Activated T-cell treated with anti-CD3 and anti-CD28 coated beads for 1 hour (primary cell): ENCODE measurements at places on chromosomes 2 and 18.

DNA sequence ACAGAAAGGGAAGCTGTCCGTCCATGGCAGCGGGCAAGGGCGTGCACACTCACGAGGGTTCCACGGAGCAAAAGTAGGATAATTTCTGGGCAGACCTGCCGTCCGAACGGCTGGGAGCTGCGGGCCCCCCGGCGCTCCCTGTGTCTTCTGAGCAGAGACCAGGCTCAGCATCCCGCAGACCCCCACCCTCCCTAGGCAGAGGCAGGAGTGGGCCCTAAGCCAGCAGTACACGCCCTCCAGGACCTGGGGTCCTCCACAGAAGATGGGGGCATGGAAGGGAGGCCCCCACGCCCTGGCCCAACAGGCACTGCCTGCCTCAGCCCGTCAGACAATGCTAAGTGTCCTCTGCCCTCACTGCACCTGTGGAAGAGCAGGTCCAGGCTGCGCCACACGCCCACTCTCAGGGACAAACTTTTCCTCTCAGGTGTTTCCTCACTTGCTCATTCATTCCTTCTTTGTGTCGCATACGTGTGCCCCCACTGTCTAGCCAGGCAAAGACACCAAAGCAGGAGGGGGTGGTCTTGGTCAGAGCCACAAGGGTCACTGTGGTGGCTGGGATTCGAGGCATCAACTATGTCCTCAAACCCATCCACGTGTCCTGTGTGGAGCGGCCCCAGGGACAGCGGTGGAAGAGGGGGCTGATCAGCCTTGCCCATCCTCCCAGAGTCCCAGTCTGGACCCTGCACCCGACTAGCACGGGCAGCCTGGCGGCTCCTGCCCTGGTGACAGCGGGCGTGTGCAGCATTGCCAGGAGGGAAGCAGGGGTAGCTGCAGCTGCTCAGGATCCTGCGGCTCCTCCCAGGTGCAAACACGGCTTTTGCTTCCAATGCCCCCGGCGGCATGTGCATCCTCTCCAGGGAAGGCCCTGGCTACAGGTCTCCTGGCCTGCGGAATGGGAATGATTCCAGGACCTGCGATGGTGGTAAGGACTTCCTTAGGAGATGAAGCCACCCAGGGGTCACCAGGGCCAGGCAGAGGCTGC lies 2.4 kb upstream of the GPC1 start:
- DNase-seq: no peak

DNA sequence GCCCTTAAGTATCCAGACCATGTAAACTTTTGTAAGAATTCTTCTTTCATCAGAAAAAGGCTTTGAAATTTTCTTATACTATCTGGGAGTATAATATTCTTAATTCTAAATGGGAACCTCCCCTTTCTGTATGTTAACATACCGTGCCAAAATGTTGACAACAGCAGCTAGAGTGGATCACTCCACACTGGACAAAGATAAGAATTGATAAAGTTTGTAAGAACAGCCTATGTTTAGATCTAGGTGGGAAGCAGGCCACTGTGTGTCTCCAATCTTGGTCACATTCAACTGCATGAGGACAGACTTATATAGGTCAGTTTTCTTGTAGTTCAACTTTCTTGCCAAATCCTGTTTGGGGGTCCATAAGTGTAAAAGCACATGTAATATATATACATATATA lies 235.7 kb downstream of the RPIA start:
- no peak for DNase-seq

DNA sequence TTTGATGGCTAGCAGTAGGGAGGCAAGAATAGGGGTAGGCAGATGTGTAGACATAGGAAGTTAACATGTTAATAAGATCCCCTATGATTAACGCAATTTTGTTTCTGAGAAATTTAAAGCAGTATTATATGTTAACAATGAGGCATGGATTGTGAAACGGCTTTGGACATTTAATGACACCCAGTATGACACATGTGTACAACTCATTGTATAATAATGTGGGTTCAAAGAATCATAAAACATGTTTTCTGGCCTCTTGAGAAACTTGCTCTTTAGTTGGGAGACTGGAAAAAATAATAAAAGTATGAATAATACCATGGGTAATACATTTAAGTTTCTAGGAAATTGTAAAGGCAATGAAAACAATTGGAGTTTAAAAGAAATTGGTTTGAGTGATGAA lies 332.1 kb upstream of the CDH20 start:
- DNase-seq: no peak

GRCh38 chr2:160402997-160403979 lies 90.3 kb downstream of the RBMS1 start:
- no peak for DNase-seq

GRCh38 chr2:109109342-109109741 lies 19.7 kb upstream of the SH3RF3 start:
- no peak for DNase-seq

DNA sequence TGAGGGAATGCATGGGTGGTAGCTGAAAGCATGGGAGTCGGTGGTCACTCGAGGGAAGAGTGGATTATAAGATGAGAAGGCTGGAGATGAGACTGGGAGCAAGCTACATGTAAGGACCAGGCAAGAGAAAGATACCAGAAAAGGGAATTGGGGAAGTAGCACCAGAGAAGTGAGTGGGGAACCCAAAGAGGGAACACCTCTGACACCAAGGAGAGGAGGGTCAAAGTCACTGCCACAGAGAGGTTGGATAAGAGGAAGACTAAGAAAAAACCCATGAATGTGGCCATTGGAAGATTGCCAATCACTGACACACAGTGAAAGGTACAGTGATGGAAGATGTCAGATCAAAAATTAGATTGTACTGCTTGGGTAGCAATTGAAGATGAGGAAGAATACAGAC lies 473.9 kb downstream of the BCL11A start:
- no peak for DNase-seq

DNA sequence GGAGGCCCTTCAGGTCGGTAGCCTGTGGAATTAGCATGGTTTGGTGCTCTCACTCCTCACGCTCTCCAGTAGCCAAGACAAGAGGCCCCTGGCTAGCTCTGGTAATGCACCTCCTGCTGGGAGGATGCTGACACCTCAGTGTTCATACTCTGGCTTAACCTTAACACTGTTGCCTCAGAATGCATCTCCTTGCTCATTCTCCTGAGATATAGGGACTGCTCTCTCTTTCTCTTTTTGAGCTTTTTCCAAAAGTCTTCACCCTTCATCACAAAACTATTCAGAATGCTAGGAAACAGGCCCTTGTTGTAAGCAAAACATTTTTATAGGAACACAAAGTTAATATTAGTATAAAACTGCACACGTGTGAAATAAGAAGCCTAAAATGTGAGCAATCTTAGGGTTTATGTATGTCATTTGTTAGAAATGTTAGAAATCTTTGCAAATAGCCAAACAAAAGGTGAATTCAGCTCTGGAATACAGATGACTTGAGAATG lies 17.3 kb upstream of the IMPA2 start:
- DNase-seq: no peak

- DNase-seq: no peak
Observed at GRCh38 chr2:182355815-182356214, 71.0 kb downstream of the PDE1A start.

DNA sequence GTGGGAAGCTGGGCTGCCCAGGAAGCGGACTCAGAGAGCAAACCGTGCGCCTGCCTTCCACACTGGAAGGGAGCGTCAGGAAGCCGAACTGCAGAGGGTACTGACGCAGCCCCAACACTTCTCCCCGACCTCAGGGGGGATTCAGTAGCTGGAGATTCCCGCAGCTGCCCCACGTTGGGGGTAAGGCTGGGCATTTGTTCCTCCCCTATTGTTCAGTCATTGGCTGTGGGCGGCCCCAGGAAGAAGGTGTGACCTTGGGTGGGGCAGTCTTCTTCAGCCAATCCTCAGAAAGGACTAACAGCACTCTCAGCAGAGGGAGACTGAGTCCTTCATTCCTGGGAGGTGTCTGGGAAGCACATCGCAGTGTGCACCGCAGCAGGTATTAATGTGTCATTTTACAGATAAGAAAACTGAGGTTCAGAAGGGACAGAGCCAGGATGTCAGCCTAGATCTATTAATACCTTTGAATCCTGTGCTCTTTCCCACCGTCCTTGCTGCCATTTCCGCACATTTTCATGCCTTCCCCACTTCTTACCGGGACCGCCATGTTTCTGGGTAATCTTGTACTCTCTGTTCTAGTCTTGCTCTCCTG lies 12.1 kb upstream of the C18orf32 start:
- no peak for DNase-seq

GRCh38 chr18:36454848-36455458 lies 157.4 kb downstream of the FHOD3 start:
- no peak for DNase-seq

DNA sequence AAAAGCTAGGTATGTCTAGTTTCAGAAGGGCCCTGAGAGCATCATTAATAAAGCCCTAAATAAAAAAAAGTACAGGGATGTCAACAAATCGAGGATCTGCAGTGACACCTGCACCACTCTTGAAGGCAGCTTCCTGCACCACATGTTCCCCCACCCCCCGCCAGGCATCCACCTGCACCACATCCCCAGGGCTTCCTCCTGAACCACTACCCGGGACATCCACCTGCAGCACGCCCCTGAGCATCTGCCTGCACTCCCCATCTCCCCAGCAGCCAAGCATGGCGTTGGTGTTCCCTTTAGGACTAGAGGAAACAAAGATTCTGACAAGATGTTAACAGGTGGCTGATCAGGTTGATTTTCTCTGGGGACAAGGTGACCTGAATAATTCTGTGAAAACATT lies 55.2 kb downstream of the DLGAP1 start:
- DNase-seq: no peak

DNA sequence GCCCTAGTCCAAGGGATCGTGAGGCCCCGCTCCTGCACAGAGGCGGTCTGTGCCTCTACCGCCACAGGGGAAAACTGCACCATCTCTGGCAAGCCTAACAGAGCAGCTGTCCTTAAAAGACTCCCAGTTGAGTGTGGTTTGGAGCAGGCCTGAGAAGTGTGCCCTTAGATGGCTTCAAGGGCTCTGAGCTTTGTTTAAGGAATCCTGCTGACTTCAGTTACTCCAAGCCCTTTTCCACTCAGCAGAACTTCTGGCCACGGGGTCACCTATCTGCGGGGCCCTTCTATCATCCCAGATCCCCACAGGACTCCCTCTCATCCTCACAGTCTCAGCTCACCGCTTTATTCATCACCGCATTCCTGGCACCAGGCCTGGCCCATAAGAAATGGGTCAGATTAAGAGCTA lies 131.5 kb downstream of the CCDC74A start:
- no peak for DNase-seq

DNA sequence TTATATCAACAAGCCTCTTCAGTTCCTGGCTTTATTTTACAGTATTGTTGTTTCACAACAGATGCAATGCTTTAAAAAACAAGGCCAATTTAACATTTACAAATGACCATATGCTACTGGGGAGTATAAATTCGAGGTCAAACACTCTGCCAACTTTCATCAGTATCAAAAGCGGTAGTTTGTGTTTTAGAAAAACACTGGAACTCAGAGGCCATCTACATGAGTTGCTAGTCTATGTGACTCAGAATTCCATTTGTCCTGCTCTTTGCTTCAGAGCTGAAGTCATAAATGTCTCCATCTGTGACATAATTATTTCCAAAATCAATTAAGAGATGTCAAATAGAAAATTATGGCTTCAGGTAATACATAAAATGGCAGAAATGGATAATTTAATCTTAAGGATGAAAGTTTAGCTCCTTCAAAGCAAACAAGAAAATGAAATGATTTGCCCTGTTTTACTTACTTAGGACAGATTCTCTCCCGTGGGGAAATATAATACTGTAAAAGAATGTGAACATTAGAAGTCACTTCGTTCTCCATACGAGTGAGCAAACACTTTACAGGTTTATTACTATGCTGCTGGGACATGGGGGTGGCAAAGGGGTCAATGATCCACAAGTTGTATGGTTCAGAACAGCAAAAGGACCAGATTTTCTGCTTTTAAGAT lies 3.7 kb downstream of the MEX3C start:
- no peak for DNase-seq

DNA sequence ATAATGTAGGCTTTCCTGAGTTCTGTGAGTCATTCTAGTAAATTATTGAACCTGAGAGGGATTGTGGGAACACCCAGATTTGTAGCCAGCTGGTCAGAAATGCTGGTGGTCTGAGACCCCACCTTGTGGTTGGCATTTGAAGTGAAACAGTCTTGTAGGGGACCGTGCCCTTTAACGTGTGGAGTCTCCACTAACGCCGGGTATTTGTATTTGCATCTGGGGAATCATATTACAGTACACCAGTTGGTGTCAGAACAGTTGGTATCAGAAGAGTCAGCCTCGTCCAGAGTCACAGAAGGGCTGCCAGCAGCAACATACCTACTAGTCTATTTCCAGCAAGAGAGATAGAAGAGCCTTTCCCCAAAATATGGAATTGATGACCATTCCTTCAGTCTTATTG lies 38.3 kb upstream of the PTPN4 start:
- no peak for DNase-seq

DNA sequence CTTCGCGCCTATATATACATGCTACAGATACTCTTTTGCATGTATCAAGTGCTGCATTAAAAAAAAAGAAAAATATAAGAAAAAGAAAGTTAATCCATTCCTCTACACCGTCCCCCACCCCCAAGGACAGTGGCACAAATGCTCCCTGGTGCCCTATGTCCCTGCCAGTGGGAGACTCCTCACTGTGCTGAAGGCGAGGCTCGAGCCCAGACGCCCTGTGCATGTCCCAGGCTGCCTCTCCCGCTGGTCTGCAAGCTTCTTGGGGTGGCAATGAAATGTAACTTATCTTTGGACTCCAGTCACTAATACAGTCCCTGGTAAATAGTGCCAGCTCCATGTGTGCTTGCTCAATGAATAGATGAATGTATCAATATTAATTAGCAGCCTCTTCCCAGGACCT lies 185.6 kb upstream of the SMAD2 start:
- no peak for DNase-seq

DNA sequence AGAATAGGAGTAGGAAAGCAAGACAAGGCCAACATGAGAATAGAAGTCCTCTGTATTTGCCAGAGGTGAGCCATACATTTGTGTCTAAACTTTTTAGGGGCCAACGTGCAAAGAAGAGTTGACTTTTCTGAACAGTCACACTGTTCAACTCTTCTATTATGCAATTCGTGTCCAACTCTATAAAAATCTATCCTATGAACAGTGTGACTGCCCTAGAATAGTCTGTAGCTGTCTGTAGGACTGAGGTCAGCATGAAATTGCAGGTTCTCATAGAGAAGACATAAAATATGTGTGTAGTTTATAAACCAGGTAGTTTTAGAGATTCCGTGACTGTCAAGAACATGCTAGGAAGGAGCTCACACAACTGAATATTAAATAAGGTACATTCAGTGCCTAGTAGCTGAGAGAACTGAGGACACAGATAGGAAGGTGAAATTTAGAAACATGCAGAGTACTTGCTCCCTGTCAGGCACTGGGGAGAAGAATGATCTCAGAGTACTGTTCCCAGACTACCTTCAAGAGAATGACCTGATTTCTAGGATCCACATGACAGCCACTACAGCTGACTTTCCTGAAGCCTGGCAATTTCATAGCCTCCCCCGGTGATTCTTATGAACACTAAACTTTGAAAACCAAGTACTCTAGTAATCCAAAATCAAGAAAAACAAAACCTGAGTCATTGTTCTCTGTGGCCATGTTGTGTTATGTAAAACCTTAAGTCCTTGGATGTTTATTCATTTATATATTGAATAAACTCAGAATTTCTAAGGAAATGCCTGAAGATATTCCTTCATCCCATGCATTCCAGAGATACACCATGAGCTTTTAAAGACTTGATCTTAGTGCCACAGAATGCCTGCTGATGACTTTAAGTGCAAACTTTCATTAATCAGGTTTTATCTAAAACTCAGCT lies 201.5 kb upstream of the BOD1L2 start:
- DNase-seq: no peak

- DNase-seq: no peak
Observed at GRCh38 chr2:66563473-66563872, 128.5 kb downstream of the MEIS1 start.

- DNase-seq: no peak
Observed at GRCh38 chr2:85811180-85812093, 57.6 kb downstream of the ATOH8 start.
